ENCODE measurements at places on chromosomes 4 and X. TPM values are rescaled to one million over a fixed set of nuclear protein-coding genes. Genes with fewer than 3 reads are reported as not detected.

The F8A3 gene
- 0.54 TPM for total RNA-seq

The MAPK10 gene
- 0.29 TPM for total RNA-seq

The TCEAL1 gene
- 34.2 TPM for total RNA-seq

The IL2RG gene
- total RNA-seq: 0.12 TPM

The PABPC1L2A gene
- total RNA-seq: not detected
